ENCODE measurements at places on chromosomes 2 and 18.

DNA sequence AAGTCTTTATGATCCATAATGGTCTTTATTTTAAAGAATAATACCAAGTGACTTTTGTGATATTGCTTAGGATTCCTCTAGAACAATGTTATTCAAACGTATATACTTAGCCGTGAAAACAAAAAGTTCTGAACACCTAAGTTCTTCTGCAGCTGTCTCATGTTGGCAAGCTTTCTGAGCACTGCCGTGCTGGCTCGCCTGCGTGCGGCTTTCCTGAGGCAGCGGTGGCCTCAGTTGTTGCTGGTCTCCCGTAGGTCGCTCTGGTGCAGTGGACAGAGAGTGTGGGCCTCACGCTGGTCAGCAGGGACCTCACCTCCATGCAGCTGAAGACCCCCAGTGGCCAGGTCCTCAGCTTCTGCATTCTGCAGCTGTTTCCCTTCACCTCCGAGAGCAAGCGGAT is 66.8 kb upstream of the NFATC1 start:
- DNase-seq = no peak

- DNase-seq = no peak
Measured at GRCh38 chr2:71609958-71610357, 156.6 kb downstream of the DYSF start.

DNA sequence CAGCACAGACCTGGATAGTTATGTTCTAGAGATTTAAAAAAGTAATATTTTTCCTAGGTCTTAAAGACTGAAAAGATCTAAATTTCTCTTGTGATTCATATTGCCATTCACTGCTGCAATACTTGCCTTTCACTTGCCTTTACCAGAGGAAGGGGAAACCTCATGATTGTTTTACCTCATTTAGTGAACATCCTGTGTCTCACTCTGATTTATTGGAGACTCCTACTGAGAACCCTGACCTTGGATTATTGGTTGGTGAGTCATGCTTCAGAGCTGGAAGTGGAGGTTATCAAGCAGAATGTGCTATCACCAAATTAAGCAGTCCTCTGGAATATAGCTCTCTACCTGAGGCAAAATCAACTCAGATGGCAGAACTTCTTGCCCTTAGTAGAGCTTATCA is 500.5 kb downstream of the TSN start:
- no peak for DNase-seq

- DNase-seq = no peak
Measured at GRCh38 chr2:177738461-177739235, 333.9 kb downstream of the PDE11A start.

DNA sequence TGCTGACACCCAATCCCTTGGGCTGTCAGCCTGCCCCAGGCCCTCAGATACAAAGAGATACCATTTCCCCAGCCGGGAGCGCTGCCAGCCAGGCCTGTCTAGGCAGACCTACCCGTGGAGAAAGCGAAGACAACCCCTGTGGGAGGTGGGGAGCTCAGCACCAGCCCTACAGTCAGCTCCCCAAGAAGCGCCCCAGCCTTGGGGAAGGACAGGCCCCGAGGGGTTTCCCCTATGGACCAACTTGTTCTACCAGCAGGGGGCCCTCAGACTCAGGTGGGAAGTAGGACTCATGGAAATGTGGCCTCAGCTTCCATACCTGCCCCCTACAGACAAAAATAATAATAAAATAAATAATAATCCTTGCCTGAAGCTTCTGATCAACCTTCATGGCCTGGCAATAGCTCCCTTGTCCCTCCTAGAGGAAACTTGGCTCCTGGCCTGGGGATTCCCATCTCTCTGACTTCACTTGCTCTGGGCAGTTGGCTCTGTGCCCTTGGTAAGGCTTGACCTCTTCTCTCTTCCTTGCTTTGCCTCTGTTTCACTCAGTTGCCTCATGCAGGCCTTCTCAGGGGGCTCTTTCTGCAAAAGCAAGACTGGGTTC is 7.0 kb downstream of the SLC35F6 start:
- DNase-seq = no peak

DNA sequence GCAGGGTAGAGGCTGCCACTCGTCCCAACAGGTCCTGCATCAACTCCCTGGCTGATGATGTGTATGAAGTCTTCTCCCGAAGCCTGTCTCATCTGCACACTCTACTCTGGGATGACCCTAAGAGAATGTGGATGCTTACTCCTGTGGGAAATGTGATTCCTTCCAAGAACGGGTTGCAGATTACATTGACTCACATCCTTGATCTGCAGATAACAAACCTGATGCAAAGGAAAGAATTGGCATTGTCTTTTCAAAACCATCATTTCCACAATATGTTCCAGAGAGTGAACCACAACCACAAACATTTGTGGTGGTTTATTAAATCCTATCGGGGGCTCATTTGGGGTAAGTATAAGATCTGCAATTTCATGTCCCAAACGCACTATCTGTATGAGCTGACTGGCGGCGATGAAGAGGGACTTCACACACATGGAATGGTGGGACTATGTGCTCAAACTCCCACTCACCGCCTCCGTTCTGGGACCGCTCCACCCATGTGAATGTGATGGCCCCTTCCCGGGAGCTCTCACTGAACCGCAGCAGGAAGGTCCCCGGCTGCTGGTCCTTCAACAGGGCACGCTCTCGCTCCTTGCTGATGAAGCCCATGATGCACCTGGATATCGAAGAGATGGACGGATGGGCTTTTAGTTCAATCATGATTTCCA is 35.5 kb downstream of the STAT1 start:
- DNase-seq = no peak
